ENCODE measurements at places on chromosomes 7 and 10.

DNA sequence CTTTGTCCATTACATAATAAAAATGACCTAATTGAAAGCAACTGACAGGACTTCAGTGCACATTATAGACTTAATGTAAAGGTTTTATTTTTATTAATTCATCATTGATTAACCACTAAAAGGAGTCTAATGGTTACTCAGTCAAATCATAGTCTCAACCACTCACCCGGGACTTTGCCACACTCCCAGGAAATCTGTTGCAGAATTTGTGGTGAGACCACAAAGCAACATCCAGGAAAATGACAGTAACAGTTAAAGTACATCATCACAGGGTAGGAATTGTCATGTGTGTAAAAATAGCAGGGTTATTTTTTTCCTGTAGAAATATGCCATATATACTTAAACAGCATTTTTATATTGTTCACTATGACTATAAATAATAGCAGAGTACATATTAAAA, 6.3 kb upstream of the HGF start:
- no peak for DNase-seq

DNA sequence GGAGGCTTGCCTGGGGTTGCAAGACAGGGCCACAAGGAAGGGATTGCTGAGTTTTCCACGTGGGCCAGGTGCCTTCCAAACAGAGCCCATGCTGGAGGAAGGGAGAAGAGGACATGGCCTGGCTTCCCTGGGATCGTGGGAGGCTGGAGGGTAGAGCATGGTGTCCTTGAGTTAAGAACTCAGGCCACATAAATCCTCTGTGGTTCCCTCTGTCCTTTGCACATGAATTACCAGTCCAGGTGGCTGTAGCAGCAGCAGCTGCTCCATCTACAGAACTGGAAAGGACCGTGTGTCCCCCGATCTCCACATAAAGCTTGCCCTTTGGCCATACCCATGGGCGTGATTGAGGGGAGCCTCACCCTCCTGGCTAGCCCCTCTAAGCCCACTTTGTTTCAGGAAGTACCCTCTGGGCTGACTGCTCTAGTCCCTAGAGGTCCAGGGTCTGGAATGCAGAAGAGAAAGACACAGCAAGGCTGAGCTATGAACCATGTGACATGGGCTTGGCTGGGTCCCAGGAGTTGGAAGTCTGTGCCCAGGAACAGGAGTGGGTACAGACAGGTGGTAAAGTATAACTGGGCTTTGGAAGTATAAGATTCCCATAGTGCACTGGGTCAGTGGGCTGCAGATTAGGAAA, 84.9 kb downstream of the C10orf105 start:
- no peak for DNase-seq

- no peak for DNase-seq
Measured at GRCh38 chr7:113338071-113338696, 219.8 kb upstream of the SMIM30 start.

DNA sequence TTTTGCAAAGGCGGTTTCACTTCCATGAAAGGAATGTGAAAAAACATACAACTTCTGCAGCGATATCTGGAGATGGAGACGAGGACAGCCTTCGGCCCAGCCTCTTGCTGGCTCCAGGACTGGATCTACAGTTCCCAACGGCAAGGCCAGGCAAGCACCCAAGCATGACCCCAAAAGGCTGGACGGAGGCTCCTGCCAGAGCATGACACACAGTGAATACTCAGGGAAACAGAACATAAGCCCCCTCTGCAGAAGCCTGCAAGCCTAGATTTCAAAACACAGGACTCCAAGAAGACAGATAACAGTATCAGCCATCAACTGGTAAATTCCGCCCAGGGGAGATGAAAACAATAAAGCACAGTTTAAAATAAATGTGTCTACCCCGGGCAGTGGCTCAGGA, 3.3 kb upstream of the LRRC27 start:
- DNase-seq = no peak

- DNase-seq = no peak
Measured at GRCh38 chr7:106089647-106090046, 22.5 kb downstream of the SYPL1 start.

DNA sequence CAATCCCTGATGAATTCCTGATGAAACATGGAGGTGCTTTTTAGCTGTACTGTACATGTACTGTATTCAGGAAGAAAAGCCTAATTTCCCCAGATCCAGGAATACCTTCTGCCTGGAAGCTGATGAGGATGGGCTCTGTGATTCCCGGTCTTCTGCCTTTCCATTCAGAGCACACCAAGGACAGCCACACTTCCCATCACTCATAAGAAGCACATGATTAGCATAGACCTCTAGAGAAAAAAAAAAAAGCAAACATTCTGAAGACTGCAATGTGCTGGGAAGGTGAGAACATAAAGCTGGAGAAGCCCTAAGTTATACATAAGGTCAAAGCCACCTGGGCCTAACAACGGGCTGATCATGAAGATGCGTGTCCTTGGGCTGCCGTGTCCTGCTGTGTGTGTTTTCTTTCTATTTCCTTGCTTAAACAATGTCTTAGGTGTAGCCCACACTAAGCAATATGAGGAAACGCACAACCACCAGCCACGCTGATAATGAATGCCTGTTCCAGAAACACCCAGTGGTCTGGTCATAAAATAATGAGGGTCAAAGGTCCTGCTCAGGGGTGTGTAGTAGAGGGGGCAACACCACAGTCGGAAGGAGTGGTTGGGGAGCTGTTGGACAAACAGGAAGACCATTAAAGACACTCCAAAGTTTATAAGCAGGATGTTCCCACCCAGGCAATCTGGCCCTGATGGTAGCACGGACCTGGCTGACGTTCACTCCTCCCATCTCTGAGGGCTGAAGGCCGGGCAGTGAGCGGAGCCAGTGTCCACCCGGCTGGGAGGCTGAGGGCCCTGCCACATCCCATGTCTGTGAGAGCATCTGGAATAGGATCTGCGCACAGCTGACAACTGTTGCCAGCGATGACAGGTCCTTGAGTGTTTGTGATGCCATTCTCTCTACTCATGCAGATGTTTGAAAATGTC, 7.9 kb downstream of the PKD1L1 start:
- DNase-seq = no peak

DNA sequence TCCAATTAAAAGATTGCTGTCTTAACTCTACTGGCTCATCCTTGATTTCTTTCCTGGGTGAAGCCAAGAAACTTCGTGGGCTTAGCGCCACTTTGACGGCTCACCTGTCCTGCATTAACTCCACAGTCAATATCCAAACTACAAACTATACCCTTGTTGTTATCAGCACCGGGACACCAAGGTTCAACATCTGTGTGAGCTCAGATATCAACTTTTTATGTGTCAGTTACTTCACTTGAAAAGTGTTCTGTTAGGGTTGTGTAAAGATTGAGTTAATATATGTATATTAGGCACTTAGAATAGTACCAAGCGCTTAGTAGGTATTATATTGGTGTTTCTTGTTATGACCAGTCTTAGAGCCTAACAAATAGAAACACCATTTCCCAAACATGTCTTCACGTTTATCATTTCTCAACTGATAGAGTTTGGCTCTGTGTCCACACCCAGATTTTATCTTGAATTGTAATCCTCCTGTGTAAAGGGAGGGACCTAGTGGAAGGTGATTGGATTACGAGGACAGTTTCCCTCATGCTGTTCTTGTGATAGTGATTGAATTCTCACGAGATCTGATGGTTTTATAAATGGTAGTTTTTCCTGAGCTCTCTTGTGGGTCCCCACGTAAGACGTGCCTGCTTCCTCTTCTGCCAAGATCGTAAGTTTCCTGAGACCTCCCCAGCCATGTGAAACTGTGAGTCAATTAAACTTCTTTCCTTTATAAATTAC, 19.0 kb upstream of the ST8SIA6 start:
- no peak for DNase-seq

GRCh38 chr10:96878057-96878456, 46.0 kb downstream of the LCOR start:
- no peak for DNase-seq

- no peak for DNase-seq
Measured at GRCh38 chr10:94963901-94964300, 25.4 kb downstream of the CYP2C9 start.

GRCh38 chr7:117993377-117994003, 120.2 kb upstream of the CTTNBP2 start:
- no peak for DNase-seq

- DNase-seq = no peak
Measured at GRCh38 chr7:38323156-38323555, 49.7 kb upstream of the TARP start.

DNA sequence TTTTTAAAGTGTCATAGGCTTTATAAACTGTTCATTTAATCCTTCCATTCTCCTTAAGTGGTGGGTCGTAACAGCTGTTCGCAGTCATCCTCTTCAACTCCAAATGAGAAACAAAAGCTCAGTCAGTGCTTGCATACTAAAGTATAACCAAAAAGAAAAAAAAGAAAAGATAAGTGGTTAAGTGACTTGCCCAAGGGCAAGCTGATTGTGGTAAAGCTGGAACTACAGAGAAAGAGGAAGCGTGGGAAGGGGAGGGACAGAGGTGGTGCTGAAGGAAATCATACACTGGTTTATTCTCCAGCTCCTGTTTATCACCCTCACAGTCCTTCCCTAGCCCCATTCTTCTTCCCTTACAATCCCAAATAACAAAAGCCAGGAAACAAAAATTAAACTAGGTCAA, 29.6 kb downstream of the IDE start:
- no peak for DNase-seq

GRCh38 chr7:154862153-154862791, 140.7 kb downstream of the PAXIP1 start:
- no peak for DNase-seq

GRCh38 chr7:115578576-115578975, 452.0 kb downstream of the TFEC start:
- no peak for DNase-seq

- DNase-seq = no peak
Measured at GRCh38 chr7:96347471-96347870, 25.6 kb upstream of the SLC25A13 start.

DNA sequence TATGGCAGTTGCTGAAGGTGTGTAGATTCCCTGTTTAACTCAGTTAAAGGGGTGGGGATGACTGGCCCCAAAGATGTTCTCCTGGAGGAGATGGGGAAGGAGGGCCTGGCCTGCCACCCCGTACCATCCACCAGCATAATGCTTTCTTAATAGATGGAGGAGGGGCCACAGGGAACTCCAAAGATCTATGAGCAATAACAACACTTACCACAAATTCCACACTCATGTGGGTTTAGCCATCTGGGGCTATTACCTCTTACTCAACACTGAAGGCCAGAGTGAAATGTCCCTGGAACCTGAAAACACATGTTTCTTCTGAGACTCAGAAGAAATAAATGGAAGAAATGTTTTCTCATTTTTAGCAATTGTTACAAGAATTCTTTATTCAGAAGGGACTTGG, 259.0 kb downstream of the CXCL12 start:
- DNase-seq = no peak

- DNase-seq = no peak
Measured at GRCh38 chr7:155533120-155533826, 13.1 kb downstream of the CNPY1 start.

DNA sequence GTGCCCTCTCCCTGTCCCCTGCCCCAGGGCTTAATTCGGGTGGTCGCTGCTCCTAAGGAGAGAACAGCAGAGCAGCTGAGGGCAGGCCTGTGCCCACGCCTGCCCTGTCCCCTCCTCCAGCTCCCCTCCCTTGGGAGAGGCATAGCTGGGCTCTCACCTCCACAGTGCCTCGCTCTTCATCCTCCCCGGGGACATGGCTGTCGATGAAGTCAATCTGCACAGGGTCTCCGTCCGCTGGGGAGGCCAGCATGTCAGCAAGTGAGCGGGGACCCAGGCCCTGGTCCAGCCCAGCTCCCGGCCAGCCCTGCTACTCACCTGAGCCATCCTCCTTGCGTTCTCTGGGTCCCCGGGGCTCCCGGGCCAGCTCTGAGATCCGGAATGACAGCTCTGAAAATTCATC, 3.8 kb upstream of the SAP25 start:
- DNase-seq = no peak

DNA sequence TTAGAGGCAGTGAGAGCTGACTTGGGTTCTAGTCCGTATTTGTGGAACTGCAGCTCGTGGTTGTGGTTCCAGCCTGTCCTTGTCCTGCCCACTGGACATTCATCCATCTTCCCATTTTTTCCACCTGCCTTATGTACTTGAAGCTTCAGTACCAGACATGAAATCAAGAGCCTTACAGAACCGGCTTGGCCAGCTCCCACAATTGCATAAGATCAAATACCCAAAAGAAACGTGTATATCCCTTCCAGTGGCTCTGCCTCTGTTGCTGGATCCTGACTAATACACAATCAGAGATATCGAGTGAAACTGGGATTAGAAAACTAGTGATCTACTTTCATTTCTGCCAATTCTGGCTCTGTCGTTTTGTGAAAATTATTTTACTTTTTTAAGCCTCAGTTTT, 23.8 kb upstream of the LIPA start:
- no peak for DNase-seq

GRCh38 chr7:134886353-134887057, 99.8 kb upstream of the AGBL3 start:
- DNase-seq = no peak

- no peak for DNase-seq
Measured at GRCh38 chr10:18397906-18398305, 253.5 kb downstream of the NSUN6 start.

- DNase-seq = no peak
Measured at GRCh38 chr7:155840262-155840885, 28.1 kb upstream of the SHH start.

- DNase-seq = no peak
Measured at GRCh38 chr10:7767209-7767608, 20.6 kb downstream of the KIN start.

- DNase-seq = no peak
Measured at GRCh38 chr10:11856678-11857077, 33.5 kb downstream of the PROSER2 start.

- no peak for DNase-seq
Measured at GRCh38 chr7:29328811-29329210, 134.2 kb downstream of the CHN2 start.

DNA sequence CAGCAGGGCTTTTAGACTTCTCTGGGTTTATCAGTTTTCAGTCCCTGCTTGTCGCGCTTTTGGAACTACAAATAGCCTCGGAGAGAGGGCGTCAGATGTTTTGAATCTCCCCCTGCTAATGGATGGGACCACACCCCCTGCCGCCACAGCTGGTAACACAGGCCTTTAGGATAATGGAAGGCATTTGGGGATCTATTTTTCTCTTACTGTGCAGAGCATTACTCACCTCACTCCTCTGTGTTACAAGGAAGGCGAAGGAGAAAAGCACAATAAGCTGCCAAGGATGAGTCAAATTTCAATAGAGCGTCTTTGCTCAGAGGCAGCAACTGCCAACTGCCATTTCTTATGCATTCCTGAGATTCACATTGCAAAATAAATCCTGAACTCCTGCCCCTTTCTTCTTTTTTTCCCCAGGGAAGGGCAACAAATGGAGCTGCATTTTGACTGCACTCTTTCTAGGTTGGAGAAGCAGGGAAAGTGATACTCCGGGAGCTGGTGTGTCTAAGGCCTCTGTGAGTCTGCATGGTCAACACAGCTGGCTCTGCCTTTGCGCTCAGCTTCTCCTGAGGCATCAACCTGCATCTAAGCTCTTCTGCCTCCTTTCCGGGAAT, 31.5 kb upstream of the SMNDC1 start:
- no peak for DNase-seq

- no peak for DNase-seq
Measured at GRCh38 chr10:75042292-75042974, 69.0 kb upstream of the SAMD8 start.
